ENCODE measurements at places on chromosomes 12 and 14.

DNA sequence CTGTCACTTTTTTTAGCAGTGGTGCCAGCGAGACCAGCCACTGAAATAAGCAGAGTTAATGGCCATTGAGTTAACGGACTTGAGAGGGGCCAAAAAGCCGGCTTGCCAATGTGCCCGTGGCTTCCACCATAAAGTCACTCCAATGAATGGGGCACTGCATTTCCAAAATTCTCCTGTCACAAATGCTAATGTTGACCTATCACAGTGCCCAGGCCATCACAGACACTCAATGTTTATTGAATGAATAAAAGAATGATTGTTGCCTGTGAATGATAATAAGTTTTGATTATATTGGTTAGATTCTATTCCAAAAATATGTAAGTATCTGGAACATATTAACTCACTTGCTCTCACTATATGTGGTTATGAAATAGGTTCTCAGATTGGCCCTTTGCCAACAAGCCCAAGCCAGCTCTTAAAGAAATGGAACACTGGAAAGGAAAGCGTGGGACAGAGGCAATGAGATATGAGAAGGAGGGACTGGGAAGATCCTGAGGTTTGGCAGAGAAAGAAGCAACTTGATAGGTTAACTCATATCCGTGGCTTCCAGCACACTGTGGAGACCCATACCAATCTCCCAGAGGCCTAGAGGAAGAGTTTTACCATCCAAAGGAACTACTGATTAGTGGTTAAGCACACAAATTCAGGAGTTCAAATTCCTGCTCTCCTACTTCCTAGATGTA, 108.7 kb downstream of the BTG1 start:
- DNase-seq, result no peak

- no peak for DNase-seq
Measured at GRCh38 chr12:64010069-64010686, 165.7 kb downstream of the SRGAP1 start.

DNA sequence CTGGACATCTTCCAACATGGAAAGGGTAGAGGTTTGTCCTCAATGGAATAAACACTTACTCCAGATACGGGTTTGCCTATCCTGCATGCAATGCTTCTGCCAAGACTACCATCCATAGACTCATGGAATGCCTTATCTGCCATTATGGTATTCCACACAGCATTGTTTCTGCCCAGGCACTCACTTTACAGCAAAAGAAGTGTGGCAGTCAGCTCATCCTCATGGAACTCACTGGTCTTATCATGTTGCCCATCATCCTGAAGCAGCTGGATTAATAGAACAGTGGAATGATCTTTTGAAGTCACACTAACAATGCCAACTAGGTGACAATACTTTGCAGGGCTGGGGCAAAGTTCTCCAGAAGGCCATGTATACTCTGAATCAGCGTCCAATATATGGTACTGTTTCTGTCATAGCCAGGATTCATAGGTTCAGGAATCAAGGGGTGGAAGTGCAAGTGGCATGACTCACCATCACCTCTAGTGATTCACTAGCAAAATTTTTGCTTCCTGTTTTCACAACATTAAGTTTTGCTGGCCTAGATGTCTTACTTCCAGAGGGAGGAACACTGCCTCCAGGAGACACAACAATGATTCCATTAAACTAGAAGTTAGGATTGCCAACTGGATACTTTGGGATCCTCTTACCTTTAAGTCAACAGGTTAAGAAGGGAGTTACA, 140.4 kb downstream of the SLC35F4 start:
- no peak for DNase-seq

DNA sequence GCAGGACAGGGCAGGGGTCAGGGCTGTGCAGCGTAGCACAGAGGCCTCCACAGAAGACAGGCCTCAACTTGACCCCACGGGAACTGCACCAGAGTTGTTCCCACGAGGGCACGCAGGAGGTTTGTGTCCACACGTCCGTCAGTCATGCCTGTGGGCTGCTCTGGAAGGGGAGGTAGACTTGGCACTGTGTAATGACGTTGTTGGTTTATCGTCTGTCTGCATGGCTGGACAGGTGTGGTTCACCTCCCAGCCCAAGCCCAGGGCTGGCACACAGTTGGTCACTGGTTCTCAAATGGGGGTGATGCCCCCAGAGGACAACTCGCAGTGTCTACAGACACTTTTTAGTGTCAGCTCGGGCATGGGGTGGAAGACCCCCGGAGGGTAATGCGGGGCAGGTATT, 45.8 kb downstream of the CCNK start:
- no peak for DNase-seq

GRCh38 chr12:11896417-11896929, 174.3 kb upstream of the BCL2L14 start:
- no peak for DNase-seq

DNA sequence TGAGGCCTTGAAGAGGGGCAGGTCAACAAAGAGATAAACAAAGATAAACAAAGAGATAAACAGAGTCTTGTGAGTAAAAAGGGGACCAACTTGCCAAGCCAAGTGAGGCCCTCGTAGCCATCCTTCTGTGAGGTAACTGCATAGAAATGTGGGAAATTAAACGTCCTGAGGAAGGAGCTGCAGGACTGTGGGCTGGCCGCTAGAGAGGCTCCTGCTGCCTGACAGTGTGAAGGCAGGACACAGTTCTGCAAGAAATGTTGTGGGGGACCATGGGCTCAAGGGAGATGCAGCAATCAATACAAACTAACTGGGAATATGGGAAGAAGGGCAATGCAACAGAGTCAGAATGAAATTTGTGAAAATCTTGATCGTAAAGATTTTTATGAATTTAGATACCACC, 91.9 kb downstream of the SLC8A3 start:
- no peak for DNase-seq

- no peak for DNase-seq
Measured at GRCh38 chr14:79596551-79596950, 614.8 kb downstream of the DIO2 start.

- no peak for DNase-seq
Measured at GRCh38 chr12:100666588-100666987, 93.1 kb downstream of the GAS2L3 start.

GRCh38 chr12:103102225-103102744, 144.8 kb downstream of the ASCL1 start:
- DNase-seq, result no peak

GRCh38 chr14:23930742-23931141, 22.8 kb upstream of the DHRS4 start:
- no peak for DNase-seq

GRCh38 chr12:63862187-63862968, 17.9 kb downstream of the SRGAP1 start:
- DNase-seq, result no peak

DNA sequence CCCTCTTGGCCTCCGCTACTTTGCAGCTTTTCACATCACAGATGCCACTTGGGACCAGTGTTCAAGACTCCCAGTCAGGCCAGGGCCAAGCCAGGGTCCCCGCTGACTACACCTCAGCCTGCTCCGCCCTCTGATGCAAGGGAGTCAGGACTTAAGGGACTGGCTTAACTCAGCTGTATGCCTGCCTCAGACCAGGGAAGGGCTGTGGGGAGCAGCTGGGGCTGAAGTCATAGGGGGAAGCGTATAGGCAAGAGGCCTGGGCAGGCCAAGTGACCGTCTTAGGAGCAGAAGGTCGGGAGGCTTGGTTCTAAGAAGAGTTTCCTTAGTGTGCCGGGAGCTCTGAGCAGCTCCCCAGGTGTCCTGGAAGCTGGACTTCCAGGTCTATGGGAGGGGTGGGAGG, 21.9 kb downstream of the KDM2B start:
- DNase-seq, result no peak

DNA sequence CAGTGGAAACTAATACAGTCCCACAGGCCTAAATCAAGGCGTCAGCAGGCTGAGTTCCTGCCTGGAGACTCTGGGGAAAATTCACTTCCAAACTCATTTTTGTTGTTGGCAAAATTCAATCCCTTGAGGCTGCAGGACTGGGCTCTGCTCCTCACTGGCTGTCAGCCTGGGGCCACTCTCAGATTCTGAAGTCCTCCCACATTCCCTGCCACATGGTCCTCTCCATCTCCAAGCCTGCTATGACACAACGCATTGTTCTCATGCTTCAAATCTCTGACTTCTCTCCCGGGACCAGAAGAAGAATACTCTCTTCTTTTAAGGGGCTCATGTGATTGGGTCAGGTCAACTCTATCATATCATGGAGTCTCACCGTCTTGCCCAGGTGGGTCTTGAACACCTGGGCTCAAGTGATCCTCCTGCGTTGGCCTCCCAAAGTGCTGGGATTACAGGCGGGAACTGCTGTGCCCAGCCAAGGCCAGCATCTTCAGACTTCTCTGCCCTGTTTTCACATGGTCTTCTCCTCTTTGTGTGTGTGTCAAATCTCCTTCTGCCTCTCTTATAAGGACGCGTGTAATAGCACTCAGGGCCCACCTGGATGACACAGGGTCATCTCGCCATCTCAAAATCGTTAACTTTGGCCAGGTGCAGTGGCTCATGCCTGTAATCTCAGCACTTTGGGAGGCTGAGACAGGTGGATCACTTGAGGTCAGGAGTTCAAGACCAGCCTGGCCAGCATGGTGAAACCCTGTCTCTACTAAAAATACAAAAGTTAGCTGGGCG, 9.7 kb downstream of the P2RX7 start:
- DNase-seq, result no peak

GRCh38 chr14:54837508-54838149, 65.0 kb downstream of the GCH1 start:
- no peak for DNase-seq

DNA sequence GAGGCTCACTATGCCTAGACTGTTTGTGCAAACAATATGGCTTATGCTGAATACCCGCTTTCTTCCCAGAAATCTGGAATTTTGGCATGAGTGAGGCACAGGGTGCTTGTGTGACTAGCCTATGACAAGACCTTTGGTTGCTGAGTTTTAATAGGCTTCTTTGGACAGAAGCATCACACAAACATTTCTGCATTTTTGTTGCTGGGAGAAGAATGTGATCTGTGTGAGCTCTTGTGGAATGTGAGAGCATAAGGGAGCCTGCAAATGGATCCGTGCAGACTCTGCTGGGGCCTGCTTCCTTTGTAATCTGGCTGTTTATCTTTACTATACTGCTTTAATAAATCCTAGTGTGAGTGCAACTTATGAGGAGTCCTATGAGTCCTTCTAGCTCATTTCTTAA, 83.0 kb upstream of the ZDHHC17 start:
- no peak for DNase-seq

DNA sequence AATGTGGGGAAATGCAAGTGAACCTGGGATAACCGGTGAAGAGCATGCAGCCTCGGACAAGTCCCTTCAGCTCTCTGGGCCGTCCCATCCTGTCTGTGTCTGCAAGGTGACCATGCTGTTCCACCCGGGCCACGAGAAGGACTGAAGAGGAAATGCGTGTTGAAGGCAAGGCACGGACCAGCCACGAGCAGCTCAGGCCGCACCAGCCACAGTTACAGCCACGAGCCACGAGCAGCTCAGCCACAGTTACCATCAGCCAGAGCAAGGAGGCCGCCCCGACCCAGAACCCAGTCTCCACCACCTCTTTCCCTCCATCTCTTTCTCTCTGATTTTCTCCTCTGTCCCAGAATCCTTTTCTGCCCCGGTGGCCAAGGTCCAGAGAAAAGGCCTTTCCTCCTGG, 18.8 kb upstream of the GALNT9 start:
- DNase-seq, result no peak

DNA sequence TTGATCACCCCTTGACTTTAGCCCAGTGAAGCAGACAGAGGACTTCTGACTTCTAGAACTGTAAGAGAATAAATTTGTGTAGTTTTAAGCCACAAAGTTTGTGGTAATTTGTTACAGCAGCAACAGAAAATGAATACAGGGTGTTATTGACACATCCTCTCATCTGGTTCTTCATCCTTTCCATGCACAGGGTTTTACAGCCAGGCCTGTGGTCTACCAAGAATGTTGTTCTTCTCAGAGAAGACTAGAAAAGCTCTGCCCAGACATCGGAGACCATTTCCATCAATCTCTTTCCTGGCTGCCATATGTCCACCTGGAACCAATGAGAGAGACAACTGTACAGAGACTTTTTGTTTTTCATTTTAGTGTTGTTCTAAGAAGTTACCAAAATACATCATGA, 308.2 kb upstream of the AMIGO2 start:
- DNase-seq, result no peak

DNA sequence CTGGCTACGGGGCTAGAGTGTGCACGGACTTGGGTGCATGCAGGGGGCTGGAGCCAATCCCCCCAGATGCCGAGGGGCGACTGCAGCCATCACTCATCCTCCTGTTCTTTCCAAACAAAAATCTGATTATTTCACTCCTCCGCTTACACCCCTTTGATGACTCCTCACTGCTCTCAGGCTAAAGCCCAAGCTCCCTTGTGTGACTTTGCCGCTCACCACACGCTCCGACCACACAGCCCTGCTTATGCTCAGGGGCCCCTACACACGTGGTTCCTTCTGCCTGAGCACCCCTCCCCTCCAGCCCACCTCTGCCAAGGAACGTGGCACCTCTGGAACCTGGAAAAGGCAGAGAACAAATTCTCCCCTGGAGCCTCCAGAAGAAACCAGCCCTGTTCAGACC, 13.7 kb downstream of the CHFR start:
- DNase-seq, result no peak

DNA sequence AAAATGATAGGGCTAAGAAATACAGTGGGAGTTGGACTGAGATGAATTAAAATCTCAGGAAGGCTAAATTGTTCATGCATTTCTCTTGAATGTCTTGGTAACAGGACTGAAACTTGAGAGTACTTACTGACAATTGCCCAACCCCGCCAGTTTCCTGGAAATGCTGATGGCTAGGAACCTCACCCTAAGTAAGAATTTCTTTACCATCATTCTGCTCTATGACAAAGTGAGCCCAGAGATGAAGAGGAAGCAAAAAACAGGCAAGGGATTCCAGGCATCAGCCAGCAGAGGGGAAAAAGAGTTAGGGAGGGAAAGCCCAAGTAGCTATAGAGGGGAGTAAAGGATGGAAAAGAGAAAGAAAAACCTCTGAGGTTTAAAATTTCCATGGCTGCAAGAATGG, 397.7 kb downstream of the MDGA2 start:
- no peak for DNase-seq

DNA sequence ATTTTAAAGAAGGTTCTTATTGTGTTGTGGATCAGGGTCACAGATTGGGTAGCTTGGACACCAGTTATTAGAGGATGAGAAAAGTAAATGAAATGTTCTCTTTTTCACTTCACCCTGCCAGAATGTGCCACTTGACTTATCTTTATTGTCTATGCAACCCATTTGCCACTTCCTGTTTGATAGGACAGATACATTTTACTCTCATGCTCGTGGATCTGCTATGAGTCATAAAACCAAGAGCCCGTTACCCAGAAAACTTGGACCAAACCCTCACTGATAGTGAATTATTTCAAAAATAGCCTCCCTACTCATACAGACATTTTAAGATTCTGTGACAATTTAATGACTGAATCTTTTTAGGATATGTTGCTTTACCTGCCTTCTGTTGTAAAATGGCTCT, 1.8 kb downstream of the ISCA2 start:
- DNase-seq, result no peak

GRCh38 chr12:12527820-12528296, 34.8 kb downstream of the DUSP16 start:
- DNase-seq, result no peak

GRCh38 chr12:90945070-90945649, 9.8 kb downstream of the CCER1 start:
- DNase-seq, result no peak

GRCh38 chr14:24911324-24912109, 138.4 kb downstream of the STXBP6 start:
- no peak for DNase-seq

- DNase-seq, result no peak
Measured at GRCh38 chr12:54601841-54602240, 13.4 kb upstream of the PPP1R1A start.

Measured in stimulated activated CD4-positive, alpha-beta T cell treated with anti-CD3 and anti-CD28 coated beads, Interleukin-1b, Interleukin-23, amount 100 ng/mL, for 1 hour (primary cell).